ENCODE measurements at places on chromosomes 6 and 20.

DNA sequence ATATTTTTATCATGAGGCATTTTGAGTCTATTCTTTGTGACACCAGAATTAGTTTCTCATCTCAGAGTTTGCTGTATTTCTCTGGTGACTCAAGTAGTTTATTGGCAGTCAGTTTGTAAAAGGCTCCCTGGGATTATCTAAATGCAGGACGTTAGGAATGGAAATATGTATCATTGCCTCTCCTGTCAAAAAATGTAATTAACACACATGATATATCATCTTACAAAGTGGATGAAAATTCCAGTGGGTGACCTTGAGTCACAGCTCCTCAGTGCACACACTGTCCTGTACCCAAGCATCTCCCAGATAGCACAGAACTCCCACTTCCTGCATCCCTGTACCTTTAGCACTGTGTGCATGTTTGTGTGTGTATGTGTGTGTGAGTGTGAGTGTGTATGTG, 258.6 kb downstream of the LAMA2 start:
- DNase-seq: no peak

GRCh38 chr6:6661684-6662083, 73.2 kb downstream of the LY86 start:
- no peak for DNase-seq

DNA sequence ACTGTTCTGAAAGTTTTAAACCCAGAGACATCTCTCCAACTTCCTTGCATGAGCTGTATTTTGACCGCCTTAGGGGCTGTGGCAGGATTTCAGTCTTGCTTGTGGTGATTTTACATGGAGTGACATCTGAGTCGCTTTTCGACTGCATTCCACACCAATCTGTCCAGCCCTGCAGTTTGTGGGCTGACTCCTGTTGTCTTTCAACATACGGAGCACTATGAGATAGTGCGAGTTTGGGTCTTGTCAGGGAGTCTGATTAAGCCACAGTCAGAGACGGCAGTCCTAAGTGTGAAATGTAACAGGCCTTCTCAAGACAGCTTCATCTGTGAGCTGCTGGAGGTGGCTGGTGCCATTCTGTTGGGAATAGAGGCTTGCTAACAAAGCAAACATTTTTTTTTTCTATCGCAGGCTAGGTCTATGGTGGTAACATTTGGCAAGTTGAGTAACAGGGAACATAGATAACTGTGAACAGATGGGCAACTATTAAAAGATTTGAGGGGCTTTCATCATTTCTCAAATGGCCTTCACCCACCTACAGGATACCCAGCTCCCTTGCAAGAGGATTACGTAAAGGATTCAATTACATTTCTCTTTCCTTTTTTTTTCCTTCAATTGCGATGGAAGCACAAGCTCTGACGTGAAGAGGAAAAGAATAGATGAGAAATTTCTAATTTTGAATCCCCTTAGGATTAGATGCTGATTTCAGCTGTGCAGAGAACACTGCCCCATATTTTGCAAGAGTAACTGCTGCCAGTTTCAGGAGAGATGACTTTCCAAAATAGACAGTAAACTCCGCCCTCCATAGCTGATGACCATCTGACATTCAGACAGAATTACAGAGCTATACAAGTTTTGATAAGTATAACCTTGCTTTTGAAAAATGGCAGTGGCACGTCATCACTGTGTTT, 25.1 kb downstream of the CAP2 start:
- peak; percentile 53 for DNase-seq

DNA sequence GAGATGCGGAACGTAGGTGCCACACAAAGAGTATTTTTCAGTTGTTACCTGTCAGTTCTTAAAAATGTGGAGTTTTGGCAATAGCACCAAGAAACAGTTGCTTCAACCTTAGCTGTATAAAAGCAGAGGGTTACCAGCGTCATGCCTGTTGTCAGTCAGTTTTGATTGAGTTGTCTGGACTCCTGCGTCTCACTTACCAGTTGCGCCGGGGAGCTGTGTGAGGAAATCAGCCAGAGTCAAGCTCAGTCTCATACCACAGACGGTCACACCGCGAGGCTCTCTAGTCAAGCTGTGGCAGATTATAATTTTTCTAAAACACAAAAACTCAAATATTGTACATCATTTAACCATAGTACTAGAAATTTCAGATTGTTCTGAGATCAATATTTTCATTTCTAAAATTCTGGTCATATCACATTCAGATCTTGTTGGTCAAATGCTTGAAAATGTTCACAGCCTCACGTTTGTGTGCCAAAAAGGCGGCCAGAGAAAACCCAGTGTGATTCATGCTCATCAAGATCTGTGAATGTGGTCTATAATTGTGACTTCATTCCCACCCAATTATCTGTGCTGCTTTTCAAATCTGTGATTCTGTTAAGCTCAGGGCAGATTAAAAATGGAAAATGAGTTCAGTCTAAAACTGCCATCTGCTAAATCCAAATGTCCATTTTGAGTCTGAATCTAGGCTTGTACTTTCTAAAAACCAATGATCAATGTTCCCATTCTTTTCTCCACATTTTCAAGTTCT, 37.5 kb downstream of the SASH1 start:
- DNase-seq: no peak

GRCh38 chr6:155004576-155005372, 9.7 kb downstream of the TIAM2 start:
- no peak for DNase-seq

- DNase-seq: no peak
These were observed 37.8 kb upstream of the NHSL1 start for GRCh38 chr6:138537106-138537505.

DNA sequence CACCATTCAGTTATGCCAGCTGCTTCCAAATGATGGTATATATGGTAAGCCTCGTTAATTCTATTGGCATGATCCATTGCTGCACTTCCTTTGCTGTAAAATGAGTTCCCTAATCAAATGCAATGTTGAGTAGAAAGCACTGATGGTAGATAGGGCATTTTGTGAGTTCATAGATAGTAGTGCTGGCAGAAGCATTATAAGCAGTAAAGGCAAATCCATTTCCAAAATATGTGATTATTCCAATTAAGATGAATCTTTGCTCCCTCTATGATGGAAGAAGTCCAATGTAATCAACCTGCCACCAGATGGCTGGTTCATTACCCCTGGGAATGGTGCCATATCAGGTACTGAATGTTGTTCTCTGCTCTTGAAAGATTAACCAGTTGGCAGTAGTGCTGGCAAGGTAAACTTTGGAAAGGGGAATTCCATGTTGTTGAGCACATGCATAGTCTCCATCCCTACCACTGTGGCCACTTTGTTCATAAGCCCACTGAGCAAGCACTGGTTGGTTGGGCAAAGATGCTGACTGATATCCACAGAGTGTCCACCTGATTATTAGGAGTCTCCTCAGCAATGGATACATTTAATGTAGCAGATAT, 5.6 kb upstream of the TBPL1 start:
- no peak for DNase-seq

DNA sequence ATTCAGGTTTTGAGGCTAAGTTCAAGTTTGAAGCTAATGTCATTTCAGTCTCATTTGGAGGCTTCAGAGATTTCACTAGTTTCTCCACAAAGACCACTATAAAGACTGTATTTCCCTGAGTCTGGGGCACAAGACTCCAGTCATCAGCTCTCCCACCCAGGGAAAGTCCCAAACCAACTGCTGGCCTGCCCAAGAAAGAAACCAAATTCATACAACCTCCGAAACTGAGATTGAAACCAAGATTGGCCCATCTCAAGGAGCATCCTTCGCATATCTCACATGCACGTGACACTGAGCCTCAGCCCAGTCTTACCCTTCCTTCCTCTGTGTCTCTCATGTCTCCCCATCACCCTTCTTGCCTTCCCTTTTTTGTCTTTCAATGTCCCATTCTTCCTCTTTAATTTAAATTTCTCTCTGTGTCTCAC, 3.5 kb upstream of the LTA start:
- no peak for DNase-seq

DNA sequence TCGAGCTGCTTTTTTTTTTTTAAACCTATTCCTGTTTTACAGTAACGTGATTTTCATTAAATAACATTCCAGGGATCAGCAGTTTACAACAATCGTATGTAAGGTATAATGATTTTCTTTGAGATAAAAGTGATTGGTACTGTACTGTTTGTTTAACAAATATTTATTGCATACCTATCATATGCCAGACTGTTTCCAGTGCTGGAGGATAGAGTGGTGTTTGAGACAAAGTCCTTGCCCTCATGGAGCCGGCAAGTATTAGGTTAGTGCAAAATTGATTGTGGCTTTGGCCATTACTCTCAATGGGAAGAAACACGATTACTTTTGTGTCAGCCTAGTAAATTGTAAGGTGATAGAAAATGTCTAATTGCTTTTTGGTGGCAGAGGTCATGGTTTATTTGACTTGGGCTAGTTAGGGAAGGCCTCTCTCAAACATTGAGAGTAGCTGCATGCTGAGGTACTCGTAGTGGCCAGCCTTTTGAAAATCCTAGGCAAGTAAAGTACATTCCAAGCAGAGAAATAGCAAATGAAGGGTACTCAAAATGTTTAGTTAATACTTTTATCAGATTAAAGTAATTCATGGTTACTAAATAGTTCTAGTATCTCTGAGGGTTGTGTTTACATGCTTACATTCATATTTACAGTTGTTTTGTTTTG, 35.6 kb downstream of the PHF3 start:
- no peak for DNase-seq

- DNase-seq: no peak
These were observed 8.7 kb downstream of the ZMYND8 start for GRCh38 chr20:47347661-47348435.

DNA sequence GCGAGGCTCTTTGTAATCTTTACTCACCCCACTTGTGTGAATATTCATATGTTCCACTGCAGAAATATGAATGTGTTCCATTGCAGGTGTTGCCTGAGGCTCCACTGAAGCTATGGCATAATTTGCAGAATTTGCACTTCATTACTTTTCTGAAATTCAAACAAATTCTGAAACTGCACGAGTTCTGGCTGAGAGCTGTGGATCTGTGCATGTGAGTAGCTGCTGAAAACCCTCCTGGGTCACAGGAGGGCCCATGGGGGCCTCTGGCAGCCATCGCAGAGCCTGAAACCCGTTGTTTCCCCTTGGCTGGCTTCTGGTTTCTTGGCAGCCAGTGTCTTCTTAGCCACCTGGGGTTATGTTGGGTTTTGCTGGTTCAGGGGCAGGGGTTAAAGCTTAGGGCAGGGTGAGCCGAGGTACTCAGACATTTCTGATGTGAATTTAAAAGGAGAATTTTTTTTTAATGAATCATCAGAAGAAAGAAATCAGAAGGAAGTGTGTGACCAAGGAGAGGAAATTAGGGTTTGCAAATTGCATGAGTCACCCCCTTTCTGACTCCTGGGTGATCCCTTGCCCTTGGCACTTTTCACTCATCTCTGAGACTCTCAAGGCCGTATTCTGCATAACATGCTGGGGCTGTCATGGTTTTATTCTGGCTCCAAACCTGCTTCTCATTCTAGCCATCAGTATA, 40.6 kb downstream of the TOX2 start:
- DNase-seq: peak; percentile 82

GRCh38 chr20:4009309-4009708, 6.0 kb downstream of the RNF24 start:
- DNase-seq: no peak

- DNase-seq: no peak
These were observed 116.4 kb upstream of the SASH1 start for GRCh38 chr6:148226284-148226683.

- DNase-seq: no peak
These were observed 163.2 kb downstream of the TBXT start for GRCh38 chr6:166004471-166004870.
